ENCODE measurements at places on chromosomes 4 and X.

DNA sequence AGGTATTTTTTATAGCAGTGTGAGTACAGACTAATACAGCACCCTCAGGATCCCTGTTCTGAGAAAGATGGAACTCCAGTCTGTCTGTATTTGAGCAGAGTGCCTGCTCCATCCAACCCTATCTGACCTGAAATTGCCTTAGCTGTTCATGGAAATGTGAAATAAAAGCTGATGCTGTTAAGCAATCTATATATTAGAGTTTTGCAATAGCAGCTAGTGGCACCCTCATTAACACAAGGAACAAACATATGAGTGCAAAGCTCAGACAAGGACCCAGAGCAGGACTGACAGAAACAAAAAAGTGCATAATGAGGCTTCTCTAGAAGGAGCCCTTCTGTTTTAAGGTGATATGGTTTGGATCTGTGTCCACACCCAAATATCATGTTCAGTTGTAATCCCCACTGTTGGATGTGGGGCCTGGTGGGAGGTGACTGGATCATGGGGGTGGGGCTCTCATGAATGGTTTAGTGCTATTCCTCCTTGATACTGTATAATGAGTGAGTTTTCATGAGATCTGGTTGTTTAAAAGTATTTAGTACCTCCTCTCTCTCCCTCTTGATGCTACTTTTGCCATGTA, 272.9 kb upstream of the KLF3 start:
- no peak for DNase-seq

GRCh38 chrX:143934542-143934941, 50.7 kb downstream of the UBE2NL start:
- DNase-seq = no peak

DNA sequence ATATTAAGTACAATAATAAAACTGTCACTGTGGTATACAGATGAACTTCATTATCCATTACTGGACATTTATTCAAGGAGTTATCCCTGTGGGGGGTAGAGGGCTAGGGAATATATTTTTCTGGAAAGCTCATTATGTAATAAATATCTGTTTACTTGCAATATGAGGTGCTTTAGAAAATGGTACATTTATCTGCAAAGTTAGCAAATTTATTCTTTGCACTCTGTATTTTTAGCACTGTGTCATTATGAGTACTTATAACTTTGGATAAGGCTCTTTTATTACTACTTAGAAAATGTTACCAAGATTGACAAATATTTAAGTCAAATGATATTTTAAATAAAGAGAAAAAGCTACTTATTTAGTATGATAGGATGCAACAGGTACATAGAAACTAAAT, 37.8 kb downstream of the ANKRD17 start:
- no peak for DNase-seq

- DNase-seq = no peak
Observed at GRCh38 chr4:140423106-140423505, 4.3 kb downstream of the CLGN start.

- no peak for DNase-seq
Observed at GRCh38 chrX:124679199-124679598, 332.8 kb downstream of the SH2D1A start.

- no peak for DNase-seq
Observed at GRCh38 chrX:119778829-119779228, 12.6 kb downstream of the RPL39 start.

GRCh38 chr4:98518559-98519267, 139.7 kb downstream of the TSPAN5 start:
- no peak for DNase-seq

- DNase-seq = no peak
Observed at GRCh38 chr4:41912546-41912945, 22.7 kb upstream of the TMEM33 start.

- no peak for DNase-seq
Observed at GRCh38 chr4:158013858-158014257, 159.0 kb downstream of the GASK1B start.

DNA sequence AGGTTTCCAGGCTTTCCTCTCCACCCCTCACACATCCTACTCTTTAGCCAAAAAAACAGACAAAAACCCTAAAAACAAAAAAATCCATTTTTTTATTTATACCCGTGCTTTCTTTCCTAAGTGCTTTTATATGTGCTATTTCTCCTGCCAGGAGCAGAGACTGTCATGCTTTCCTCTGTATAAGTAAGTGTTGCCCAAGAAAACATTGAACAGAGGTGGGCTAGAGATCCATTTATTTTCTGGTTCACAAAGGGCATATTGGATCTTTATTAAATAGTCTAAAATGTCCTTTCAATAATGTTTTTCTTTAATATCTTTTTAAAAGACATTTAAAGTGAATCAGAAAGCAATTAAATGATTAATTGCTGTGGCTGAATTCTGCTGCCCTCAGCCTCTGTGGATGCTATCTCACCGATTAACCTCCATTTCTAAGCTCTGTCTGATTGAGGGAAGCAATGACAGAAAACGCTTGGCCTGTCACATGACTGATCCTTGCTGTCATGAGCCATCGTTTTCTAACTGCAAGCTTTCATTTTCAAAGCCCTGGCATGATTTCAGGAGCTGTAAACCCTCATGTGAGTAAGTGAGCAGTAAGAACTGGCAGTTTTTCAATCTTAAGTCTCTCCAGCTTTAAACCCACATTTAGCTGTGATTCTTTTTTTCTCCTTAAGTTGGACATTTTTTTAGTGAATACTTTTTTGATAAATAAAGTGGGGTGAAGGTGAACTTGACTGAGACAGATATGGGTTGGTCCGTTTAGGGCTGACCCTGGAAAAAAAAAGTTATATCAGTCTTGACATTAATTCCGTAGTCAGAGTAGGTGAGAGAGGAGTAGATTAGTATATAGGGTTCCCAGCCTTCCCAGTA, 180.7 kb upstream of the PGRMC2 start:
- no peak for DNase-seq

Measured in stimulated activated CD4-positive, alpha-beta T cell treated with anti-CD3 and anti-CD28 coated beads, TNF-alpha, amount 100 ng/mL, for 1 hour (primary cell).